Type B pancreatic cell (in vitro differentiated cells): ENCODE measurements at places on chromosomes 5 and 9. TPM values are rescaled to one million over a fixed set of nuclear protein-coding genes. Genes with fewer than 3 reads are reported as not detected.

DNA sequence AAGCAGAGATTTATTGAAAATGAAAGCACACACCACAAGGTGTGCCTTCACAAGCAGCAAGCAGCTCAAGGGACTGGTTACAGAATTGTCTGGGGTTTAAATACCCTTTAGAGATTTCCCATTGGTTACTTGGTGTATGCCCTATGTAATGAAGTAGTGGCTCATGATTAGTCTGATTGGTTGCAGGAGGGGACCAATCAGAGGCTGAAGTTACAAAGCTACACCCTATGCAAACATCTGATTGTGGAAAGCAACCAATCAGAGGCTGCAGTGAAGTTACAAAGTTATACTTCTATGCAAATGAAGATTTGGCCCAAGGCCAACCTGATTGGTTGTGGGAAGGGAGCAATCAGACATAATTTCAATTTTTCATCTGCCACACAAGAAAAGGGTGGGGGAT is 119.9 kb downstream of the C9orf152 start:
- no peak for DNase-seq

- no peak for DNase-seq
Observed at GRCh38 chr9:110142253-110142652, 65.7 kb downstream of the C9orf152 start.

BHMT gene
- total RNA-seq, result 0.34 and 0.57 TPM in 2 replicates

DNA sequence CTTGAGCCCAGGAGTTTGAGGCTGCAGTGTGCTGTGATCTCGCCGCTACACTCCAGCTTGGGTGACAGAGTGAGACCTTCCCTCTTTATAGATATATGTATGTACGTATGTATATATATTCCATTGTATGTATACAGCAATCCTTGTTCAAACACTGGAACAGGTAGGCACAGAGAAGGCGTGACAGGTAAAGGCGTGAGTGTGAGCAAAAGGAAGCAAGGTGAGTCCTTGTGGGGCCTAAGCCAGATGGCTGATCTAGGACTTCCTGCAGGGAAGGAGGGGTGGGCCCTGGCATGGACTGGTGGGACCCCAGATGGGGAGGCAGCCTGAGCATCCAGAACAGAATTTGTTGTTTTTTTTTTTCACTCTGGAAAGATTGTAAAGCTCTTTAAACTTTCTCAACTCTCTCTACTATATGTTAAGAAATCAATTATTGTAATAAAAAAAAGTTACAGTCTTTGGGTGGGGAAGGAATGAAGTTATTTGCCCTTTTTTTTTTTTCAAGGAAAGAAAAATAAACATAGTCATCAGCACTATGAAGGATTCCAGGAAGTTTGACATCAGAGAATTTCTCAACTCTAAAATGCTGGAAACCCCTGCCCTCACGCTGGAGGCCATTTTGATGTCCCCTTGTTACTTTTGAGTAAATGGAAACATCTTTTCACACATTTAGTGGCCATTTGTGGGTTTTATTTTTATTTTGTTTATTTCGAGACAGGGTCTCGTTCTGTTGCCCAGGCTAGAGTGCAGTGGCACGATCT is 38.9 kb upstream of the STXBP1 start:
- no peak for DNase-seq

GRCh38 chr9:131277910-131278701 is 1.8 kb upstream of the FAM78A start:
- no peak for DNase-seq

DNA sequence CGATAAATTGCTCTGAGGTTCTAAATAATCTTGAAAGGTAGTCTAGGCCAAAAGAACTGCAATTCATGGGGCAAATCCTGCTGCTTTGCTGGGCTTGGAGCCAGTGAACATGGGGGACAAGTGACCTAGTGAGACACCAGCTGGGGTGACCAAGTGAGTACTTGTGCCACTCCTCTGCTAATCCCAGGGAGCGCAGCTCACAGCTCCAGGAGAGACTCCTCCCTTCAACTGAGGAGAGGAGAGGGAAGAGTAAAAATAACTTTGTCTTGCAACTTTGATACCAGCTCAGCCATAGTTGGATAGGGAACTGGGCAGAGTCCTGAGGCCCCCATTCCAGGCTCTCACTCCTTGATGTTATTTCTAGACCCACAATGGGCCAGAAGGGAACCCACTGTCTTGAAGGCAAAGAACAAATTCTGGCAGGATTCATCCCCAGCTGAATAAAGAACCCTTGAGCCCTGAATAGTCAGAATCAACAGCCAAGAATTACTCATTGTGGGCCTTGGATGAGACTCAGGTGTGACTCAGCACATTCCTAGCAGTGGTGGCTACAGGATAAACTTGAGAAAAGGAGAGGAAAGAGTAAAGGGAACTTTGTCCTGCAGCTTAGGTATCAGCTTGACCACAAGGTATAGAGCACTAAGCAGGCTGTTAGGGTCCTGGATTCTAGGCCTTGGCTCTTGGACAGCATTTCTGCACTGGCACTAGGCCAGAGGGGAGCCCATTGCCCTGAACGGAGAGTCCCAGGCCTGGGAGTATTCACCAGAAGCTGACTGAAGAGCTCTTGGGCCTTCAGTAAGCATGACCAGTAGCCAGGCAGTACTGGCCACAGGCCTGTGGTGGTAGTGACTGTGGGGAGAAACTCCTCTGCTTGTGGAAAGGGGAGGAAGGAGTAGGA is 288.3 kb upstream of the CDH18 start:
- DNase-seq, result no peak

CERCAM gene
- 47.3 and 60.8 TPM in 2 replicates for total RNA-seq

- no peak for DNase-seq
Observed at GRCh38 chr5:131634666-131634995, 398 bp downstream of the RAPGEF6 start.

C9orf152 gene
- total RNA-seq, result 0.48 and 2.8 TPM in 2 replicates

CD274 gene
- total RNA-seq, result 1.2 and 1.4 TPM in 2 replicates

GRCh38 chr5:135497971-135498636 is 37.7 kb downstream of the NEUROG1 start:
- DNase-seq, result peak; percentile 48

RNF14 gene
- total RNA-seq, result 39.8 and 59.2 TPM in 2 replicates

TMEM203 gene
- total RNA-seq, result 42.3 and 46.3 TPM in 2 replicates

GRCh38 chr9:118455259-118455658 is 751.1 kb downstream of the TLR4 start:
- no peak for DNase-seq

WNT8A gene
- not detected in 2 replicates for total RNA-seq

DNA sequence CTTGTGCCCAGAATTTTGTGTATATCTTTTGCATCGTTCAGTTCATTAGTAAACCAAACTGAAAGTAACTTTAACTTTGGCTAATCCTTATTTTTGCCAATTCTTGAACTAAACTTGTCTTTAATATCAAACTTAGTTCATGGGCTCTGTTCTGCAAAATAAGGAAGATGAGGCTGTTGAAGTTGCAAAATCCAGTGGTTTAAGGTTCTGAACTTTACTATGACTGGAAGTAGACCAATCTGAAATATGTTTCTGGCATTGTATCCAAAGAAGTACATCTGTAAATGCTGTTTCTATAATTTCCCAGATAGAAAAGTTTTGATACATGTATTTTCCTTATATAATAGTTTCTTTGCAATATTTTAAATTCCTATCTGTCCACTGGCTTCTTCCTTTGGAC is 238.1 kb downstream of the CETN3 start:
- no peak for DNase-seq

DBH gene
- 0.10 and 0.12 TPM in 2 replicates for total RNA-seq

DNA sequence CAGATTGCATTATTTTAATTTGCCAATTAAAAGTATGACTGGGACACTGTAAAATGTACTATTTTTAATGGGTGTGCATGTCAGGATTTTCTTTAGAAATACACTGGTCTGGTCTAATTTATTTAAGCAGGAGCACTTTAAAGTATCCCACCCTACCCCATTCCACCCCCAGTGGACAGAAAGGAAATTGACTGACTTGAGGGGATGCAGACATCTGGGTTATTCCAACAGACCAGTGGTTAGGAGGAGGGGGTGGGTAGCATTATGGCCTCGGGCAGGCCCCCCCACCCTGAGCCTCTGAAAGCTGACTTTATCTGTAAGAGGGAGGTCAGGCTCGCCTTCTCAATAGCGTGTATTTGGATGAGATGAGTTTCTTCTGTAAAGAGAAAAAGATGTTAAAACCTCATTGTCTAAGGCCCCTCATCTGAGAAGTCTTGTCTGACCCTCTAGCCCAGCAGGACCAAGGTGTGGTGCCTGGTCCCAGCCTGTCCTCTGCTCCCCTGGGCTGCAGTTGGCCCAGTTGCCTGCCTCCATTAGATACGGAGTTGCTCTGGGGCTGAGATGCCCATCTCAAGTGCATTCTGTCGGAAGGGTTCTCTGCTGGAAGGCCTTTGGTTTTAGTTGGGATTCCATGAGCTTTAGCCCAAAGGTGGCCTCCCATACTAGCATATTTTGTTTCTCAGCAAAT is 4.4 kb downstream of the HNRNPAB start:
- no peak for DNase-seq

MCC gene
- total RNA-seq, result 11.8 and 24.0 TPM in 2 replicates

DNA sequence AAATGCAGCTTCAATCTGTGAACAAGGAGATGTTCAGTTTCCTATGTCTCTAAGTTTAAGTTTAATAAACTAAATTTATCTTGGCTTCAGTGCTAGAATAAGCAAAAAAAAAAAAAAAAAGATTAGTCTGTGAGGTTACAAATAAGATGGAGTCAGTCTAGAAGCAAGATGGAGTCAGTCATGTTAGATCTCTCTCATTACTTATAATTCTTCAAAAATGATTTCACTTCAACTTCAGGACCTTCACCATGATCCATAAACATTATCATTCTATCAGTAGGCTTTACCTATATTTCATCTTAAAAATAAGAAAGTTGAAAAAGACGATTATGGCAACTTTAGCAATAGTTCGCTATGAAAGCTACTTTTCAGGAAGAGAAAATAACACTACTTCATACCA is 30.2 kb upstream of the TMC1 start:
- no peak for DNase-seq

SPINK13 gene
- total RNA-seq, result not detected in 2 replicates

SLC6A3 gene
- total RNA-seq, result 0.19 TPM in 2 replicates

- no peak for DNase-seq
Observed at GRCh38 chr9:2602704-2603116, 18.9 kb upstream of the VLDLR start.

GRCh38 chr5:58503390-58504046 is 12.3 kb downstream of the GAPT start:
- no peak for DNase-seq

GABRA1 gene
- total RNA-seq, result 1.8 and 12.3 TPM in 2 replicates

IL3 gene
- not detected in 2 replicates for total RNA-seq

PCDHB2 gene
- 33.7 and 36.3 TPM in 2 replicates for total RNA-seq

DNA sequence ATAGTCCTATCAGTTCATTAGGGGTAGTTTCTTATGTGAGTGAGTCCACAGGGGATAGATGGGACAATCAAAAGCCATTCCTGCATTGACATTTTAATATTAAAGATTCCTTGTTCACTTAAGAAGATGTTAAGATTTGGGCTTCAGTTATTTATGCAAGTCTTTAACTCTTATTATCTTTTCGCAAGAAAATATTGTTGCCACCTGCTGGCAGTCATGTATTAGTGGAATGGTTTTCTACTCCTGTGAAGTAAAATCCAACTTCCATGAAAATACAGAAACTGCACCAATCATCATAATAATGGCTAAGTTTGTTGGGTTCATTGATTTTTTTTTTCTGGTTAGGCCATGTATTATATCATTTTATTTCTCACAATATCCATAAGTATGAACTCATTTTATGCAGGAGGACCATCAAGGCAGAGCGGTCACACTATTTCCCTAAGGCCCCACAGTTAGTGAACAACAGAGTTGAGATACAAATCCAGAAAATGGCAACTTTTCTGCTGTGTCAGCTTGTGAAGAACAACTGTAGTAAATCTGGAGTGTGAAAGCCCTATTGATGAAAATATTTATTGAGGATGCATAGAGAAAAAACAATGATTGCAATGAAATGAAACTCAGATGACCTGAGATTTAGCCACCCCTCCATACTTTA is 88.5 kb upstream of the TXNDC8 start:
- DNase-seq, result no peak

TAS2R1 gene
- total RNA-seq, result not detected in 2 replicates

DNA sequence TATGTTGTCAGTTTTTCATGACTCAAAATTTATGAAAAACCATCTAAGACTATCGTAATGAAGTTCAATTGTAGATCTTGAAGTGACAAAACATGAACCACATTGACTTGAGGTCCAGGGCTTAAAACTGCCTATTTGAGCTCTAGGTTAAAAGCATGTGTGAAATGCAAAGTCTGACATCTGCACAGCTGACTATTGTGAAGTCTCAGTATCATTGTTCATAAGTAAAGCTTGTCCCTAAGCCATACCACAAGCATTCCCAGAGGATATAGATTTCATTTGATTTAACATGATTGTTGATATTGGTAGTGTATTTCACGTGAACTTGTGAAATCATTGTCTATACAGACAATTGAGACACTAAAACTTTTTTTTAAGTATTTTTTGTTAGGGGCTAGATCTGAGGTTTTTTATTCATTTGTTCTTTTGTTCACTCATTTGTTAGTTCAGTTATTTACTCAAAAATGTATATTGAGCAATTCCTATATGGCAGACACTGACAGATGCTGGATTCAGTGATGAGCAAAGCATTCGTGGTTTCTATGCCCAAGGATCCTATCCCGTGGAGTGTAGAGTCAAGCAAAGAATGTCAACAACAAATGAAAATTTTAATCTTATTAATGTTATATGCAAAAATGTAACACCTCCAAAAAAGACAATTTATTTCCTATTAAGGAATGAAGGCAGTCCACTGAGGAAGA is 485.2 kb downstream of the RAB3C start:
- no peak for DNase-seq

DNA sequence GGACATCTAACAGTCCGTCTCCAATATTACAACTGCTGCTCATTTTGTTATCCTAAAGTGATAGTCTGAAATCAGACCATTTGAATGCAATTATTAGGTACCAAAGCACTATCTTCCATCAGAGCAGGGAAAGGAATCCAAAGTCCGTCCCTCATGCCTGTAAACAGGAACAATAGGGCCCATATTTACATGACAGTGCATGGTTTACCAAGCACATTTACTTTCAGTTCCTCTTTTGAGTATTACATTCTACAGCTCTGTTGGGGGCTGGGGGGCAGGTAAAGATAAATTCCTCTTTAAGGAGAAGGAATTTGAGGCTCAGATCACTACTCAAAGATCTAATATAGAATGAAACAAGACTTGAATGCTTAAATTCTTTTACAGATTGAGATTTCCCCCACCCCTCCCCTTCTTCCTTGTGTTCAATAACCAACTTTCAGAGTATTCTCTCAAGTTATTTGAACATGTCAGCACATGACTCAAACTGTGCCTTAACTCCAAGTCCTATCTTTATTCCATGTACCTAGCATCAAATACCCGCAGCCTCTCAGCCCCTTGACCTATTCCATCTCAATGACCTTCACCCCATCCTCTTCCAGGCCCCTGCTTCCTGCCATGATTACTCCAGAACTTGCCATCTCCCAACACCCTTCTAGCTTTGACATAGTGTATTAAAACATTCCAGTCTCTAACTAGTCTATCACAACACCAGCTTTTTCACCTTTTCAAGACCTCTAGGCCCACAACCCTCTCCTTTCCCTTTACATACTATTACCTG is 71.0 kb downstream of the BRINP1 start:
- no peak for DNase-seq

DNA sequence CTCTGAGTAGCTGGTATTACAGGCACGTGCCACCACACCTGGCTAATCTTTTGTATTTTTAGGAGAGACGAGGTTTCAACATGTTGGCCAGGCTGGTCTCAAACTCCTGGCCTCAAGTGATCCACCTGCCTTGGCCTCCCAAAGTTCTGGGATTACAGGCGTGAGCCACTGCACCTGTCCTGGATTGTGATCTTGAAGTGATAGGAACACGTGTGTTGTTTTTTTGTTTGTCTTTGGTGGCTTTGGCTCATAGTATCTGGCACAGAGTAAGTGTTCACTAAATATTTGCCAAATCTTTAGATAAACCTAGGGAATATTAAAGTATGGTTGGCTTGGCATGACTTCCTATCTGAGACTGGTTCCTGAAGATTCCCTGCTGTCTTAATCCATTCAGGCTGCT is 172.7 kb downstream of the ARHGAP26 start:
- DNase-seq, result no peak
